ENCODE measurements at places on chromosomes 12 and 14.
A peak's percentile ranks its signal among the peaks of the same experiment; 100 is the strongest.

GRCh38 chr12:49219417-49220026, 30.6 kb upstream of the TUBA1A start:
- DNase-seq, result no peak

DNA sequence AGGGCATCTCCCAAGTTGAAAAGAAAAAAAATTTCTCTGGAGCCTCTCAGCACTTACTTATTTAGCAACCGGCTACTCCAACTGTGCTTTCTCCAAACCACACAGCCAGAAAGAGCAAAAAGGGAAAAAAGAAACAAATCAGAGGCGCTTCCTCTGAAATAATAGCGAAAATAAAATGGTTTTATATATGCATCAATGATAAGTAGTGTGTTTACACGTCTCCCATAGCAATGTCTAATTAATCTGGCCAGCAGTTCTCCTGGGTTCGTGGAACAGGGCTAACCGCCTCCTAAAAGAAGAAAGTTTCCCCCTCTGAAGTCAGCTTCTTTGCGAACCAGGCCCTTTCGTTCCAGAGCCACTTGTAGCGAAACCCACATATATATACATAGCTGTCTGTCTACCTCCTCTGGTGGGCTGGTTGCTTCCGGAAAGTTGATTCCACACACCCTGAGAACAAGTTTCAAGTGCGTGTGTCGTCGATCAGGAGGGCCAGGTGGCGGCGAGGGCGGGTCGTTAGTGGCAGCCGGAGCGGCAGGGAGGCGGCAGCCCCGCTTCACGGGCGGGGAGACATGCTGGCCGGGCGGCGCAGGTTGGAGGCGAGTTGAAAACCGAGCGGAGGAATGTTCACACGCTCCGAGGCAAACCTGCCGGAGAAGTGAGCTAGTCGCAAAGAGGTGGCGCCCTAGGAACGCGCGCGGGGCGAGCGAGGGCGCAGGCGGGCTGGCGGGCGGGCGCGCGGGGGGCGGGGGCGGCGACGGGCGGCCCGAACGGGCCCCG, 2.7 kb downstream of the PTHLH start:
- peak; percentile 55 for DNase-seq

DNA sequence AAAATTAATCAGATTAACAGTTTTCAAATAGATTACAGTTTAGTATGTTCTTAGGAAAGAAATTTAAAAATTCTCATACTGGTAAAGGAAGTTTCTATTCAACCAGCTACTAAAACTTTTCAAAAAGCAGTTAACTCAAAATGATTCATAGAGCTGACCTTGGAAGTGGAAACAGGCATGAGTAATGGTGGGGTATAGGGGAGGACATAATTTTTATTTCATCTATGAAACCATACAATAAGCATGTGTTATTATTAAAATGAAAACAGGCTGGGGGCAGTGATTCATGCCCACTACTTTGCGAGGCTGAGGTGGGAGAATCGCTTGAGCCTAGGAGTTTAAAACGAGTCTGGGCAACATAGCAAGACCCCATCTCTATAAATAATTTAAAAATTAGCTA, 73.0 kb downstream of the DNAI7 start:
- DNase-seq, result no peak

DNA sequence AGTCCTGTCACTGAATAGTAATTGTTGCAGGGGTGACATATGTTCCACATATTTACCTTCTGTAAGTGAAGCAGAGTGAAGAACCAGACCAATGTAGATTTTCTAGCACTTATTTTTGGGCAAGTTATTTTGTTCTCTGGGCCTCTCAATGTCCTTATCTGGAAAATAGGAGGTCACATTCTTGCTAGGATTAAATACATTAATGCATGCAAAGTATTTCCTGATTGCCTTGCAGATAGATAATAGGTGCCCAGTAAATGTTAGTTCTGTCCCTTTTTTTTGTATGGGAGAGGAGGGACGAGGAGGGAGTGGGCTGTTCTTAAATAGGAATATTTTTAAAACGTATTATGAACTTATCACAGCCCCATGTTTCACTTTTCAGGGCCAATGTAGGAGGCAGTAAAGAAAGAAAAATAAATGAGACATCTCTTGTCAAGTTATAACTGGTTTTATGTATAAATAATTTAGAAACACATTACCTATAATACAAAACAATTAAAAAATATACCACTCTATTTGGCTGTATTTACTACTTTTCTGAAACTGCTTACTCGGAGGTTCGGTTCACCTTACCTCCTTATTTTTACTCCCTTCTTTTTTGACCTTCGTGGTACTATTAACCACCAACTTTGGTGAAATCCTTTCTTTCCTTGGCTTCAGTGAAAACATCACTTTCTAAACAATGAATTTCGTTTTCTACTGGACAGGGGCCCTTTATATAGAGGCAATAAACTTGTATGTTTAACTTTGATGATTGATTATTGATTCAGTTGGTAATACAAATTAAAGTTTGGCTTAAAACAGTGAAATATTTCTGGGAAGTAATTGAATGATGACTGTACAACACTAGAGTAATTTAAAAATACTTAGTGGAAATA, 41.9 kb downstream of the DIP2B start:
- DNase-seq, result no peak

DNA sequence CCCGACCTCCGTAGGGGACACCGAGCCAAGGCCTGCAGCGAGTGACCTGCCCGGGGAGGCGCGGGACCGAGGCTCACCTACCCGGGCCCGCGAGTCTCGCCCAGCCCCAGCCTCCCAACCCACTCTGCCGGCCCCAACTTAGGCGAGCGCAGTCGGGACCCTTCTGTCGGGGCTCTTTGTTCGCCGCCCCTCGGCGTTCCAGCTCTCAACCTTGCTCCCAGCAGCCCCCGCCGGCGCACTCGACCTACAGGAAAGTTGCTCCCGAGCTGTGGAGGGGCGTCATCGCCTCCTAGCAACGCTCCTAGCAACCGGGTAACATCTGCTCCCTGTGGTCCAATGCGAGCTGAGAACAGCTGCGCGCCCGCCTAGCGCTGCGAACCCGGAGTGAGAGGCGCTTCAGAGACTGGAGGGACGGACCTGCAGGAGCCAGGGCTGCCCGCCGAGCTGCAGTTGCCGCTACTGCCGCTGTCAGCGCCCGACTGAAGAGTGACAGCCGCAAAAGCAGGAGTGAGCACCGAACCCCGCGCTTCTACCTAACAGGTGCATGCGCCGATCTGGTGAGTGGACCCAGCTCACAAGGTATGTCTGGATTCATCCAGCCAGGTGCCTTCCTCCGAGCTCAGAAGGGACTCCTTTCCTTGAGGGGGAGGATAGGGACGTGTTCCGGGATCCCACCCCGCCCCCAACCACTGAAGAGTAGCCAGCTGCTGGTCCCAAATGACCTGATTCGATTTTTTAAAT, 355.0 kb downstream of the SNAPC1 start:
- DNase-seq, result peak; percentile 92

DNA sequence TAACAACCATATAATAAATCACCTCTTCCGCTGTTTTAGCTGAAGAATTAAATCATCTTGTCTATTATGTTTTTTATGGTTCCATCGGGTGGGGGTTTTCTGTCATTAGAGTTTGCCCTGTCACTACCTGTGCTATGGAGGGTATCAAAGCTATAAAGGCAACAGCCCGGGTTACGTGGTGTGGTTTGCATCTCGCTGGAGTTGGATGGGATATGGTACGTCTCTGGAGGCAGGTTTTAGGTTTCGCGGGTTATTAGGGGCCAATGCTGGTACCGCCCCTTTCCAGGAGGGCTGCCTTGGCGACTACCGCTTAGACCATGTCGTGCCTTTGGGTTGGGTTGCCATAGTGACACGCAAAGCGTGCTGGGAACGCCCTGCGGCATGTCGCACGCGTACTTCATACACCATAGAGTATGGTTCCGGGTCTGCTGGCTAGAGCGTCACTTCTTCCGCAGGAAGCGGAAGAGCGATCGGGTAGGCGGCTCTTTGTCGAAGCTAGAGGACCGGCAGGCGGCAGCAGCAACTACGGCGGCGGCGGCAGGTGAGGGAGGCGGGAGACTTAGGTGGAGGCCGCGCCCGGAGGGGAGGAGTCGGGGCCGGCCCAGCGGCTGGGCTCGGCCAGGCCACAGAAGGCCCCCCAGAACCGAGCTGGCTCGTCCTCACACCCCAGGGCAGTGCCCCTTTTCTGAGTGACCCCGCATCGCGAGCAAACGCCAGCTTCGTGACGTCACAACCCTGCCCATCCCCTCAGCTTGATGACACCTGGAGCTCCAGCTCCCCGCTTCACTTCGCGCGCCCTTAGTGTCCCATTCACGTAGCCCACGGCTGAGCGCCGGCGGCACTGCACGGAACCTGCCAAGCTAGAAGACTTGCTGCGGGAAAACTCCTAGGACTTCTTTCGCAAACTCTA, at the start of gene ZC3H10:
Gene ZC3H10, plus strand, starts transcription at position 489 of the 910 bp plus-strand sequence. CDS start 2,297 bp downstream, outside the sequence.
- peak; percentile 99 for DNase-seq

DNA sequence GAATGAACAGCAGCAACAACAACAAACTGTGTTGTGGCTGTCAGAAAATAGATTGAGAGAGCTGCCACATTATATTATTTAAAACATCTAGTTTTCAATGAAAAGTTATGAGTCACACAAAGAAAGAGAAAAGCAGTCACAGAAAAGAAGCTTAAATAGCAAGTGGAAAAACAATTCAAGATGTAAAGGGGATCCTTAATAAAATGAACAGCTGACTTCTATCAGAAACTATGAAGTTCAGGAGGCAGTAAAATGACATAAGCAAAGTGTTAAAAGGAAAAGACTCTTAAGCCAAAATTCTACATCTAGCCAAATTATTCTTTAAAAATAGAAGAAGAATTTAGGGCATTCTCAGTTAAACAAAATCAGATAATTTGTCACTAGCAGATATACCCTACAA, 5.6 kb downstream of the CLEC14A start:
- DNase-seq, result no peak

GRCh38 chr12:76810671-76811419, 46.9 kb downstream of the ZDHHC17 start:
- no peak for DNase-seq

- DNase-seq, result no peak
Observed at GRCh38 chr12:1576410-1577241, 17.8 kb downstream of the FBXL14 start.

- DNase-seq, result no peak
Observed at GRCh38 chr12:31900271-31900670, 58.9 kb upstream of the RESF1 start.

DNA sequence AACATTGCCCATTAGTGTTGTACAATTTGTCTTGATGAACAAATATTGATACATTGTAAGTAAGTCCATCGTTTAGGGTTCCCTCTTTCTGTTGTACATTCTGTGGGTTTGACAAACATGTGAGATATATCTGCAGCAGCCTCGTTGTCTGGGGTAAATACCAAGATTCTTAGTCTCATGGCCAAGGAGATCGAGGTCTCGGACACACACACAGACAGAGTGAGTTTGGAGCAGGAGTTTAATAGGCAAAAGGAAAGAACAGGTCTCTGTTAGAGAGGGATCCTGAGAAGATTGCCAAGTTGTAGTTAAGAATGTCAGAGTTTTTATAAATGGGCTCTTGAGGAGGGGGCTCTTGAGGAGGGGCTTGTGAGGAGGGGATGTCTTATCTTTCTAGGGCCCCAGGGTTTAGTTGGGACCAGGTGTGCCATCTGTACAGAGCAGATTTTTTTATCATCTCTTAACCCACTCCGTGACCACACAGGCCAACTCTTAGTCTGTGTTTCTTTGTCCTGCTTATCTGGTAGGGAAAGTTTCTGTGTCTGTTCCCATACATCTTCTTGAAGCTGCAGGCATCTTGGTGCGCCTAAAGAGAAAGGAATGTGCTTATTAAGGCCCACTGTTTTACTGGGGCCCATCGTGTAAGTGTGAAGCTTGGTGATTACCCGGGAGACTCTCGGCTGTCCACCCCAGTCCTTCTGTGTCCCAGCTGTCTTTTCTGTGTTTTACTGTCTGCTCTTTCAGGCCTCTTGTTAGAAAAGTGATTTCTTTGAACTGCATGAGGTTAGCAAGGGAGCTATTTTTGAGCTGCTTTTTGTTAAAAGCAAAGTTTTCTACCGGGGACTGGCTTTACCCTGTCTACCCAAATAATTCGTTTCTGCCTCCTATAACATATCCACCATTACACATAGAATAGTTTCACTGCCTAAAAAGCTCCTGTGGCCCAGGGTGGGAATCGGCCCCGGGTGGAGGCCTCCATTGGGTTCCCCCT, 22.4 kb upstream of the CLEC2D start:
- no peak for DNase-seq

GRCh38 chr14:34470319-34470718, 8.3 kb upstream of the SPTSSA start:
- DNase-seq, result no peak

DNA sequence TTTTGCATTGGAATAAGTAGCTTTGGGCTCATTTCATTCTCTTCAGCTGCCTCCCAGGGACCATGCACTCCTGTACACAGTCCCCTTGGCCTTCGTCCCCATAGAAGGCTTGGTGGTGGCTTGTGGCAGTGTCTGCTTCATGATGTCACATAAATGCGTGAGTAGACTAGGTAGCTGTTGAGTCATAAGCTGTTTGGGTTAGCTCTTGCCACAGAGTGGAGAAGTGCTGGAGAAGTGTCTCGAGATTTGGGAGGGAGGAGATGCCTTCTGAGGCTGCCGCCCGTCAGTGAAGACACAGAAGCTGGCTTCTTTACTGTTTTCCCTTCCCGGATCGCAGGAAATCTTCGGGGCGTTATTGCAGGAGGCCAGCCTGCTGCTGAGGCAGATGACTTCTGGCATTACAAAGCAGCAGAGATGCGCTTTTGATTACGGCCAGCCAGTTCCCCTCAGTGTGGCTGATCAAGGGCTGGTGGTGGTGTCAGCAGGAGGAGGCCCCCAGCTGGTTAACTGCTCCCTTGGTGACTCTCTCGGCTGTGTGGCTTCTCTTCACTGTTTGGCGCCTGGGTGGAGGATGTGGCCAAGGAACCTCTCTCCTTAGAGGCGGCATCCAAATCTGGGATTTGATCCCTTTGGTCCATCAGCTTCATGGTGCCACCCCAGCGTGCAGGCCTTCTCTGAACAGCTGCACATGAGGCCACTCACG, 67.6 kb downstream of the AACS start:
- no peak for DNase-seq

GRCh38 chr14:32453857-32454810, 125.0 kb downstream of the AKAP6 start:
- DNase-seq, result no peak

GRCh38 chr12:55659486-55660385, 23.0 kb downstream of the OR10P1 start:
- DNase-seq, result peak; percentile 2

GRCh38 chr12:49200919-49201594, 12.2 kb upstream of the TUBA1A start:
- peak; percentile 78 for DNase-seq

DNA sequence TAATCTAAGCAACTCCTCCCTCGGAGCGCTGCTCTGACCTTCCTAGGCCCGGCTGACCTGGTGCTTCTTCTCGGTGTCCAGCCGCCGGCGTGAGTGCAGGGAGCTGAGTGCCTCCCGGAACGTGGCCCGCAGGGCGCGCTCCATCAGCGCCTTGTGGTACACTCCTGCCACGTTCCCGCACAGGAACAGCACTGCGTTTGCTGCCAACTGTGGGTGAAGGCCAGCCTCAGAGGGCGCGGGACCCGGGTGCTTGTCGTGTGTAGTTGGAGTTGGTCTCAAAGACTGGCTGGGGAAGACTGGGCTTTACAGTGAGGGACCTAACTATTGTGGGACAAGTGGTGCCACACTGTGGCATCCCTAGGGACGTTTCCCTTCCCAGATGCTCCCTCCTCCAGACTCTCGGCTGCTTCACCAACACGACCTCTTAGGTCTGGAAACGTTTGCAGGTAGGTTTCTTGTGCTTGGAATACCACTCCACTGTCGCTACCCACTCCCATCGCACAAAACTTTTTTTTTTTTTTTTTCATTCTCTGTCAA, 3.1 kb downstream of the ADCY4 start:
- no peak for DNase-seq

- DNase-seq, result no peak
Observed at GRCh38 chr14:89258728-89259273, 158.2 kb downstream of the FOXN3 start.
